ENCODE measurements at places on chromosomes 6 and 20.

GRCh38 chr6:158170656-158171081 is 2.5 kb downstream of the GTF2H5 start:
- DNase-seq: no peak

DNA sequence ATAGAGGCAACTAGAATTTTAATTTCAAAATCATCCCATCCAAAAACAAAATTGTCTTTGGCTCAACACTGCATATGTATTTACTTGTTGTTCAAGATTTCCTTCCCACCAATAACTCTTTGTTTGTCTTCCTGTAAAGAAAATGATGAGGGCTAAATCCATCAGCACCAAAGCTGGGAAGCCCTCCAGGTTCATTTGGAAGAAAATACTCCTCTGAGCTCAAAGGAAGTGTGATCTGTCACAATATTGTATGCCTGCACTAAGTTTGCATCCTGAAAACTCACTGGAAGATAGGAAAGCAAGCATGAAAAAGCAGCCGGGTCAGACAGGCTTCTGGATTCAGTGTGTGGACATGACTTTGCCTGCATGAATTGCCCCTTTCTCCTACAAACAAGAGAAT is 28.7 kb upstream of the OPRM1 start:
- no peak for DNase-seq

DNA sequence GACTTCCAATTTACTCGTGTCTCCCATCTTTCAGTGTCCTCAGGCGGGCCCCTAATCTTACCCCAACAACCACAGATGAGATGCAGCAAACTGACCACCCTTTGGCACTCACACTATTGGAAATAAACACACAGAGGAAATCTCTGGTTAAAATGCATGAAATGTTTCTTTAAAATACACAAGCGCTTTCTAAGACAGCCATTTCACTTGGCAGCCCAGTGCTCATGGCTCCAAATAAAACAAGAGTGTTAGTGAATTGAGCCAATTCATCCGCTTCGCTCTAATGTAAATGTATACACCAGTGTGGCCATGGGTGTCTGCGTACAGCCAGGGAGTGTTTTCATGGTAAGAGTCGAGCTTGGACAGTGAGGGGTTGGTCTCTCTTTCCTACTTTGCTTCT is 282.9 kb downstream of the CLIC5 start:
- no peak for DNase-seq

DNA sequence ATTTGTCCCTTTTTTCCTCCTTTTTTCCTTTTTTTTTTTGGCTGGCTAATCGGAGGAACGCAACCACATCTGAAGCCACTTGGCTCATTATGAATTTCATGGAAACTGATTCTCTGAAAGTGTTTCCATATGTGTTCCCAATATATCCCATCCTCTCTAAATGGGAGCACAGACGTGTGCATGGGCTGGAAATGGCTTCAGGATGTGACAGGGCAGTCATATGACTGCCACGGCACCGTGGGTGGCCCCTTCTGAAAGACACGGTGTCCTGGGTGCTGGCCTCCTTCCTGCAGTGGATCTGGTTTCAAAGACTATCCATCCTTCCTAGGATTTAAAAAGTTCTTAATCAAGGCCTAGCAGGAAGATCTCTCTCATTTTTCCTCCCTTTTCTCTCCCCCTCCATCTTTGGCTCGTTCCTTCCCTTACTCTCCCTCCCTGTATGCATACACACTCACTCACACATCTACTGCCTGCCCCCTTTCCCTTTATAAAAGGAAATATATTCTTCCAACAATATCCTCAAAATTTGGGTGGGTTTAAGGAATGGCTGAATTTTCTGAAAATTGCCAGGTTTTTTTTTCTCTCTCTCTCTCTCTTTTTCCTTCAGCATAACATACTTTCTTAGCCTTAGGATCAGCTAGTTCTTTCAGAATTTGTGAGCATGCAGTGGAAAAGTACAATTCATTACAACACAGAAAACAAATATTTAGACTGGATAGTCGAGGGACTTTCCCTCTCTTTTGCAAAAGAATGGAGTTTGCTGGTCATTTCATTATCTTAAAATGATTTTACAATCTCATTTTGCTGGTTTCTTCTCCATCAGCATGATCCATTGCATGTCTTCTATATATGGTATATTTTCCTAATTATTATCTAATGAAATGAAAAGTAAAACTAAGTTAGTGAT is 161.2 kb upstream of the SUPT3H start:
- no peak for DNase-seq

GRCh38 chr6:112804638-112805330 is 457.7 kb downstream of the RFPL4B start:
- DNase-seq: no peak

DNA sequence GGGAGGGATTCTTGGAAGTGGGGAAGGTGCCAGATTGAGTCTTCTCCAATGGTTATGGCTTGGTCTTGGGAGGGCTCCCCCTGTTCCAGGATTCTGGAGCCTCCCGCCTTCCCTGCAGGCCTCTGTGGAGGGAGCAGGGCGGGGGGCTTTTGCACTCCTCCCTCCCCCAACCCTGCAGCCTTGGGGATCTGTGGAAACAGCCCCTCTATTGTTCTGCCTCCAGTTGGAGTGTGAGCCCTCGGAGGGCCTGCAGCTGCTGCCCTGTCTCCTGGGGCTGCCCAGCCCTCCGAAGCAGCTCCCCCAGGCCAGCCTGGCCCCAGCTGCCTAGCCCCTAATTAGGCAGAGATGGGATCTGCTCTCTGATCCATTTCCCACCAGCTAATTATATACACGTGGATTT is 14.7 kb downstream of the FAM110A start:
- no peak for DNase-seq

Data from cerebellum (tissue), 4 donors.